Activated CD8-positive, alpha-beta T cell treated with anti-CD3 and anti-CD28 coated beads for 36 hours (primary cell): ENCODE measurements at places on chromosomes 11 and 22. TPM values are rescaled to one million over a fixed set of nuclear protein-coding genes. Genes with fewer than 3 reads are reported as not detected.

PKNOX2 gene
- not detected for total RNA-seq

KDM4D gene
- 1.1 TPM for total RNA-seq

DNA sequence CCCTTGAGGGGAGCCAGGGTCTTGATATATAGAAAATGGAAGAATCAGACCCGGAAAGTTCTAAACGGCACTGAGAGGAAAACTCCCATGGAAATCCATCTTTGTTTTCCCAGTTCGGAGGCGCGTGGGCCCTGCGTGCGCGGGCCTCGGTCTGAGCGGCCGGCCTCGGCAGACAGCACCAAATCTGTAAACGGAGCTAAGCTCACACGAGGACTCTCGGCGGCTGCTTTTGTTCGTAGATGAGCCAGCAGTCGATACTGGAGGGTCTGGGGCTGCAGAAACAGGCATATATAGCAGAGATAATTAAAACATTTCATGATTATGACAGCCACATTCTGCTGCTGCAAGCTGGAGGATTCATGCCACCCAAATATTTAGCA, 68.5 kb upstream of the PPARA start:
- DNase-seq: no peak
- H3K27ac ChIP-seq: no peak overlapping the region
- no peak overlapping the region for H3K4me3 ChIP-seq
- no peaks in the 10 kb centered on the region for H3K36me3 ChIP-seq
- no peaks in the 10 kb centered on the region for H3K27me3 ChIP-seq
- H3K4me1 ChIP-seq: no peaks in the 10 kb centered on the region

GRCh38 chr11:133906746-133907145, 50.0 kb downstream of the IGSF9B start:
- H3K27ac ChIP-seq: no peak overlapping the region
- peaks cover 59% of the 10 kb centered on the region for H3K36me3 ChIP-seq
- no peaks in the 10 kb centered on the region for H3K27me3 ChIP-seq
- no peak for DNase-seq
- H3K4me3 ChIP-seq: no peak overlapping the region
- no peaks in the 10 kb centered on the region for H3K4me1 ChIP-seq

GRCh38 chr22:18059991-18060390, 17.8 kb upstream of the PEX26 start:
- no peak overlapping the region for H3K27ac ChIP-seq
- H3K27me3 ChIP-seq: peaks cover 19% of the 10 kb centered on the region
- H3K4me1 ChIP-seq: no peaks in the 10 kb centered on the region
- no peak for DNase-seq
- H3K4me3 ChIP-seq: no peak overlapping the region

DNA sequence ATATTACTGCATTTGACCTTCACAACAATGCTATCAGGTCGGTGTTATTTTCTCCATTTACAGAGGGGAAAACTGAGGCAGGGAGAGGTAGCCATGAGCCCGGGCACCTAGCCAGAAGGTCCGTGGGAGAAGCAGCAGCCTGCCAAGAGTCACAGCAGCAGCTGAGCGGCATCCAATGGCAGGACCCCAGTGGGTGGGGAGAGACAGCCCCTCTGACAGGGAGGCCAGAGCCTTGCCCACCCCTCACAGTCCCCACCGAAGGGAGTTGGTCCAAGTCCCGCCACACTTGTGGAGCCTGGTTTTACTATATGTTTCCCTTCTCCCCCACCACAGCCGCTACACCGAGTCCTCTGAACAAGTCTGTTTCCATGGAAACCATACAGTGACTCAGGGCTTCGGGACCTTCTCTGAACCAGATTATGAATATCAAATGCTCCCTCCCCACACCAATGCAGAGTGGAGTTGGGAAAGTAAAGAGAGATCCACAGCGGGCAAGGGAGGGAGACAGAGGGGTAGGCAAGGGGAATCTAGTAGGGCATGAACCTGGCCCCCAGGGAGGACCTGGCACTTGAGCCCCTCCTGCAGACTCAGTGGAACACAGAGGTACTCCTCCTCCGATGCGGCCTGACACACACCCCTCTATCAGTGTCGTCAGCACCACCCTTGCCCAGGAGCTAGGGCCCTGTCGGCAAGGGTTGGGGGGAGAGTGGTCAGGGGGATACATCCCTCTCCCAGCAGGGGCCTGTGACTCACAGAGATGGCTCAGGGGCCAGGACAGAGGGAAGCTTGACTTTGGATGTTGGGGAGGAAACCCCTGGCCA, 2.5 kb downstream of the CHST1 start:
- peak; percentile 61 for DNase-seq
- peaks cover 7% of the 10 kb centered on the region for H3K4me1 ChIP-seq
- H3K27me3 ChIP-seq: peaks cover 49% of the 10 kb centered on the region
- no peaks in the 10 kb centered on the region for H3K36me3 ChIP-seq

DNA sequence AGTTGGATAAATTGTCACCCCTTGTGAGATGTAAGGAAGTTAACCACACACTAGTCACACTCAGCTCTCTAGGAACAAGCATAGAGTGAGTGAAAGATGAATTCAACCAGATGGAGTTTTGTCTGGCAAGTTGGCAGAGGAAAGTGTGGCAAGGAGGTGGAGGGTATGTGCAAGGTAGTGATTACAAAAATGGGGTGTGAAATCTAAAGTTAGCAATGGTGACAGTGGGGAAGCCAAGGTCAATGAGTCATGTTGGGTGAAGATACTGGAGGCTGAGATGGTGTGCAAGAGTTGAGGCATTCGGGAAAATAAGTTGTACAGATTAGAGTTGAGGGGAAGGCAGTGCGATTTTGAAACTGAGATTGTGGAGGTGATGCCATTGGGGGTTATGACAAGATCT, 33.7 kb downstream of the MRGPRX2 start:
- DNase-seq: no peak
- no peak overlapping the region for H3K27ac ChIP-seq
- no peaks in the 10 kb centered on the region for H3K36me3 ChIP-seq
- no peak overlapping the region for H3K4me3 ChIP-seq

DNA sequence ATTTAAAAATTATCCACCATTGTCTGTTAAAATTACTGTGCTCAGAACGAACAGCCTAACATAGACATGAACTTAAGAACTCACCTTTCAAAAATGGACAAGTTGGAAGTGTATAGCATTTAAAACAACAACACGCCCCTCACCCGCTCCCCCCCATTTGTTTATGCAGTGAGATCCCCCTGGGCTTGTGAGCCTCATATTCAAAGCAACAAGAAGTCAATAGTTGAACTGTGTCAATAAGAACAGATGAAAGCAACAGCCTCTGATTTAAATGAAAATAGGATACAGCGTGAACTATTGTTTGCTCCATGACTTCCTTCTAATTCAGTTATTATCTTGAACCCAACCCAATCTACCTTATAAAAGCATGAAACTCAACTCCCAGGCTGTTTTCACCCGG, 314.2 kb downstream of the BLID start:
- H3K4me3 ChIP-seq: no peak overlapping the region
- no peaks in the 10 kb centered on the region for H3K27me3 ChIP-seq
- DNase-seq: no peak
- H3K27ac ChIP-seq: no peak overlapping the region
- no peaks in the 10 kb centered on the region for H3K4me1 ChIP-seq
